Pancreas (tissue), 10 donors: ENCODE measurements at places on chromosomes 6 and 20. TPM values are rescaled to one million over a fixed set of nuclear protein-coding genes. Genes with fewer than 3 reads are reported as not detected.
A peak's percentile ranks its signal among the peaks of the same experiment; 100 is the strongest.

DNA sequence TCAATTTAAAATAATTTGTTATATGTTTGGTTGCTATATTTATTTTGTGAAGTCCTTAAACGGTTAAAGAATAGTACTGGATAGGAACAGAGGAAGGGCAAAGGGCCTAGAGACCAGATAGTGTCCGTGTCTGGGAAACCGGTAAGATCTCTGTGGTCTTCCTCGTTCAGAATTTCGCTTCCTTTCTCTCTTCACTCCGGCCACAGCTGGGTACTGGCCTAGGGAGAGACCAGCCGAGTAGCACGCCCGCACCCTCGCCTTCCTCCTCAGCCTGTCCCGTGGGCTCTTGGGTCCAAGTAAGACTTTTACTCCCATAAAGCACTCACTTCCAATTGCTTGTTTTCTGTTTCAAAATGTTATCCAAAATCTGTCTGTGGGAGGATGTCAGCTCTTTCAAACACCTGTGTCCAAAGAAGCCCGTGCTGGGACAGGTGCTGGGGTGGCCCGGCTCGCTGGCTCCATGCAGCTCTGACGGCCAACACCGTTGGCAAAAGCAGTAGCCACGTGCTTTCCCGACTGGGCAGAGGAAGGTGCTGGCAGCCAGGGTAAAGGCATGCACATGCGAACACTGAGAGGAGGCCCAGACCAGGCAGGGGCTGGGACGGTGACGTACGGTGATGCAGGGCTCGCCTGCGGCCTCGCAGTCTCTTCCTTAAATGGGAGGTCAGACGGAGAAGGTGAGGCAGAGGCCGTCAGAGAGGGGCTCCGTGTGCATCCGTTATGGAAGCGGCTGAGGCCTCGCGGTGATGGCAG lies 112.2 kb downstream of the IRF4 start:
- H3K27me3 ChIP-seq: no peaks in the 10 kb centered on the region
- no peaks in the 10 kb centered on the region for H3K36me3 ChIP-seq
- no peak for DNase-seq
- H3K4me1 ChIP-seq: no peaks in the 10 kb centered on the region

DNA sequence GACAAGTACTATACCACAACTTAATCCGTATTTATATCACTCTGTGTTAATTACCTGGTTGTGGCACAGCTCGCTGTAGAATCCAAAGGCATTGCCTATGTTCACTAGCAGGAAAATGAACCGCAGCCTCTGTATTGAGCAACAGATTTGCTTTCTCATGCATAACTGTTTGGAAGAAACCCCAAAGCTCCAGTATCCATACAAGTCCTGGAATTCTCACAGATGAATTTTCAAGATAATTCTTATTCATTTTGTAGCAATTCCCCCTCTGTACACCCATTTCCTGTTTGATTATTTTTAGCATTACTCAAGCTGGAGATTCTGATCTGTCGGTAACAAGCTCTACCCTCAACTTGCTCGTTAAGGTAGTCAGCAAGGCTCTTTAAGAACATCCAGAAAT lies 63.5 kb downstream of the STMND1 start:
- no peak for DNase-seq
- H3K36me3 ChIP-seq: no peaks in the 10 kb centered on the region
- H3K27me3 ChIP-seq: no peaks in the 10 kb centered on the region
- no peaks in the 10 kb centered on the region for H3K4me1 ChIP-seq
- no peak overlapping the region for H3K4me3 ChIP-seq

DNA sequence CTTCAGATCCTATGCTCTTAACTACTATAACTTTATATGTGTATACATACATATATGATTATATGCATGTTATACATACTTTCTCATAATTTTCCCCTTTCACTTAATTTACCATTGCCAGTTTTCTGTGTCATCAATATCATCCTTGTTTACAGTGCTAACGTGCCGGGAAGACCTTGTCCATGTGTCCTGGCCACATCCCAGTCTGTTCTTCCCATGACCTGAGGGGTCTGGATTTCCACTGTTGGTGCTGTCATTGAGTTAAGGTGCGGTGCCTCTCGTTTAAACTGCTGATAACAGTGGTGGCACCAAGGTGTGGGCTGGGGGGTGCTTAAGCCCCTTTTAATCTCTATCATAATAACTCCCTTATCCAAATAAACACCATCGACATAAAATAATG lies 8.5 kb upstream of the SDCBP2 start:
- H3K27ac ChIP-seq: no peak overlapping the region
- H3K4me1 ChIP-seq: no peaks in the 10 kb centered on the region
- no peak for DNase-seq
- H3K27me3 ChIP-seq: no peaks in the 10 kb centered on the region
- H3K36me3 ChIP-seq: no peaks in the 10 kb centered on the region

DNA sequence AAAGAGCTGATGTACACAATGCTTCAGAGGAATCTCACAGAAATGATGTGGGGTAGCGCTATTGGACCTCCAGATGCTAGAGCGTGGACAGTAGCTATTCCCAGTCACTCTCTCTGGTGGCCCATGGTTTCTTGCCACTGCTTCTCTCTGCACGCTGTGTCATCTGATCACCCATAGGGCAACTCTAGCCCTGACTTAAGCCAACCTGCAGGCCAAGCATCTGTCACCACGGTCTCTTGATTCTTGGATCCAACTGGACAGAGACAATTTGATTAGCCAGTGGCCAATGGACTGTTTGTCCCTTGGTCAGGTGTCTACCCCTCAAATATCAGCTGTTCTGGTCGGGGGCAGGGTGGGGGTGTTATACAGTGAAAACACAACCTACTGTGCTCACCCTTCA lies 42.4 kb upstream of the TRAF3IP2 start:
- H3K4me3 ChIP-seq: no peak overlapping the region
- H3K36me3 ChIP-seq: no peaks in the 10 kb centered on the region
- no peak for DNase-seq
- H3K27ac ChIP-seq: no peak overlapping the region

DNA sequence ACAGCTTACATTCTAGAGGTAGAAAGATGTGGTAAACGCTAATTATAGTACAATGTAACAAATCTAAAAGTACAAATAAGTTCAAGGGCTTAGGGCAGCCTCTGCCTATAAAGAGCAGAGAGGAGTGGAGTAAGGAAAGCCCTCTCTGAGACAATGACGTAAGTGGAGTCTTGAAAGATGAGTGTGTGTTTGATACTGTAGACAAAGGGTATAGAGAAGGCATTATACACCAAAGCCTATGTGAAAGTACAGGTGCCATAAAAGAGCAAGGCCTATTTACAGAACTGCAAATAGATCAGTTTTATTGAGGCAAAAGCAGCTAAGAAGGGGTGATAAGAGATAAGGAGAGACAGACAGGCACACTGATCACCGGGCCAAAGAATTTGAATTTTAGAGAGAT lies 10.9 kb downstream of the GOPC start:
- no peak overlapping the region for H3K27ac ChIP-seq
- DNase-seq: no peak
- no peak overlapping the region for H3K4me3 ChIP-seq
- peaks cover 7% of the 10 kb centered on the region for H3K36me3 ChIP-seq
- H3K27me3 ChIP-seq: no peaks in the 10 kb centered on the region
- no peaks in the 10 kb centered on the region for H3K4me1 ChIP-seq

GRCh38 chr6:136438441-136438840 lies 111.8 kb downstream of the MAP7 start:
- H3K4me3 ChIP-seq: no peak overlapping the region
- no peak overlapping the region for H3K27ac ChIP-seq
- H3K4me1 ChIP-seq: peaks cover 41% of the 10 kb centered on the region
- H3K36me3 ChIP-seq: no peaks in the 10 kb centered on the region
- DNase-seq: no peak

DNA sequence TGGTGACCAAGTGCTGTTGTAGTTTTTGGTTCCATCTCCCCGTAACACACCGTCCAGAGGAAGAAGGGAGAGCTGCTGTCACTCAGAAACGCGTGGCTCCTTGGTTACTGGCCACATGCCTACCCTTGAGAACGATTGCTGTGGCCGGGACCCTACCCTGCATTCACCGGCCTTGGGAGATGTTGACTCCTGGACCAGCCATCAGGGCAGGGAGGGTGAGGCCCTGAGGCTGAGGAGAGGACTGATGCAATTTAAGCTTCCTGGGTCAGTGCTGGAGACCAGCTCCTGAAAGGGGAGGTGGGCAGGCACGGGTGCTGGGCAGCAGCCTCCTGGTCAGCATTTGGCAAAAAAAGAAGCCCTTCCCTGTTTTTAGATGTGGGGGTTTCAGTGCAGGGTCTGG lies 31.5 kb downstream of the ERMARD start:
- no peaks in the 10 kb centered on the region for H3K36me3 ChIP-seq
- no peaks in the 10 kb centered on the region for H3K27me3 ChIP-seq
- H3K4me1 ChIP-seq: no peaks in the 10 kb centered on the region
- H3K4me3 ChIP-seq: no peak overlapping the region
- H3K27ac ChIP-seq: no peak overlapping the region
- no peak for DNase-seq

- no peaks in the 10 kb centered on the region for H3K36me3 ChIP-seq
- H3K27me3 ChIP-seq: no peaks in the 10 kb centered on the region
- no peak overlapping the region for H3K27ac ChIP-seq
- no peak overlapping the region for H3K4me3 ChIP-seq
Observed at GRCh38 chr20:44065401-44066340, 121.3 kb downstream of the JPH2 start.

DNA sequence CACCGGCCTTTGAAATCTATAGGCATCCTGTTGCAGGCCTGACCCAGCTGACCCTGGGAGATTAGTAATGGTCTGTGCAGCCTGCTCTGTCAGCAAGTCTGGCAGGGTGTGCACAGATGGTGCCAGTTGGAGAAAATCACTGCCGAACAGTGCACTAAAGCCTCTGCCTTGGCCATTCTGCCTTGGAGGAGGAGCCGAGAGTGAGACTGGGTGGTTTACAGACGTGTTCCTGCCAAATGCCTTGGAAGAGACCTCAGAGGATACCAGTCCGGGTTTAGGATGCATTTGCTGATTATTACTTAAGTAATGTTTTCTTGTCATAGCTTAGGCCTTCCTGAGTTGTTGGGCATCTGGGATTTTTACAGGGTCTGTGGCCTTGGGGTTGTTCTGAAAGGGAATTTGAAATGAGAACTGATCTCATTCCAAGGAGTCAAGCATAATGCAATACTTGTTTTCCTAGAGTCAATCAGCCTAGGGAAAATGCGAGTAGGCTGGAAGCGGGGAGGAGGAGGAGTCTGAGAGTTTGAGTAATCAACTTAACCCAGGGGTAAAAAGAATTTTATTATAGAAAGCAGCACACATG lies 292.1 kb downstream of the SOX4 start:
- peak; percentile 18 for DNase-seq
- H3K4me3 ChIP-seq: no peak overlapping the region
- H3K27ac ChIP-seq: no peak overlapping the region

- H3K27me3 ChIP-seq: no peaks in the 10 kb centered on the region
- H3K4me3 ChIP-seq: no peak overlapping the region
- peaks cover 4% of the 10 kb centered on the region for H3K4me1 ChIP-seq
- no peak for DNase-seq
- H3K27ac ChIP-seq: no peak overlapping the region
Observed at GRCh38 chr6:87182321-87182720, 27.0 kb downstream of the ZNF292 start.

- DNase-seq: no peak
- H3K4me1 ChIP-seq: no peaks in the 10 kb centered on the region
- H3K27me3 ChIP-seq: no peaks in the 10 kb centered on the region
Observed at GRCh38 chr20:41367393-41367695, 726 bp upstream of the EMILIN3 start.

DNA sequence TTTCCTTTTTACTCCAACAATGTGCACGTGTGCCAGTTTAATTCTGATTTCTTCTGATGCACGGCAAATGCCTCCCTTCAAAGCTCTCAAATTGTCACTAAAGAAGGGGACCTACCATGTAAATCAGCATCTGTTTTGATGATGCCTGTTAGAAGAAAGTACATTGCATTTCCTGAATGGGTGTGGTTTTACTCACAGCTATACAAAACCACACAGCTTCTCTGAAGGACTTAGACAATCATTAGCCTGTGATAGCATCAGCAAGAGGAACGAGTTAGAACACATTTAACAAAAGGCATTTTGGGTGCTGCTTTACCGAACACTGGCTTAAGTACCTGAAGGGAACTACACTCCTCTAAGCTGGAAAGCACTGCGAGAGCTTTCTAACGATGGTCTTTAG lies 109.4 kb downstream of the ATXN1 start:
- no peaks in the 10 kb centered on the region for H3K4me1 ChIP-seq
- H3K27me3 ChIP-seq: no peaks in the 10 kb centered on the region
- no peak for DNase-seq
- no peaks in the 10 kb centered on the region for H3K36me3 ChIP-seq
- H3K27ac ChIP-seq: no peak overlapping the region

- H3K27me3 ChIP-seq: no peaks in the 10 kb centered on the region
- no peak for DNase-seq
- no peak overlapping the region for H3K4me3 ChIP-seq
- H3K36me3 ChIP-seq: no peaks in the 10 kb centered on the region
- H3K27ac ChIP-seq: no peak overlapping the region
Observed at GRCh38 chr20:49340161-49340966, 62.5 kb upstream of the ZNFX1 start.

- no peak overlapping the region for H3K27ac ChIP-seq
- H3K36me3 ChIP-seq: no peaks in the 10 kb centered on the region
- H3K4me1 ChIP-seq: no peaks in the 10 kb centered on the region
- H3K4me3 ChIP-seq: no peak overlapping the region
- H3K27me3 ChIP-seq: no peaks in the 10 kb centered on the region
Observed at GRCh38 chr6:128410584-128410983, 109.8 kb downstream of the PTPRK start.

DNA sequence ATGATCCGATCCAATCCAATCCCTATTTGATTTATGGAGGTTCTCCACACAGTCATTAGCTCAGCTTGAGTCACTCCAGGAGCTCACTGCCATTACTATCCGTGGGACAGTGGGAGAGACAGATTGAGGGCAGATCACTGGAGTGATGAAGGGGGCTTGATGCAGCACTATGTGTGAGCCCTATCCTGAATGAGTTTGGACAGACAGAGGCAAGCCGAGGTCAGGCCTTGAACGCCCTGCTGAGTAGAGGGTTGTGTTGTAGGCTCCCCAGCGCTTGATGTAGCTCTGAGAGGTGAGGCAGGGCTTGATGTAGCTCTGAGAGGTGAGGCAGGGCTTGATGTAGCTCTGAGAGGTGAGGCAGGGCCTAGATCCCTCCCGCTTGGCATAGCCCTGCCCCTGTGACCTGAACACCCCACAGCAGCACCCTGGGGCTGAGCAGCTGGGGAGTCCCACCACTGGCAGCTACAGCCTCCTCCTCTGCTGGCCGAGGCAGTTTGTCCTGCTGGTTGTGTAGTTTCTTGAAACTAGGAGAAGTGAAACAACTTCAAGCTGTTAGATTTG lies 58.7 kb downstream of the ZFAND3 start:
- peaks cover 23% of the 10 kb centered on the region for H3K4me1 ChIP-seq
- no peak overlapping the region for H3K27ac ChIP-seq
- no peaks in the 10 kb centered on the region for H3K36me3 ChIP-seq

The GJA10 gene
- total RNA-seq: not detected

The CALHM5 gene
- total RNA-seq: 0.06 TPM

The CCN6 gene
- not detected for total RNA-seq

The ANKRD66 gene
- not detected for total RNA-seq

The OR2H2 gene
- not detected for total RNA-seq

The CYP39A1 gene
- total RNA-seq: 2.1 TPM

The RNF182 gene
- 0.38 TPM for total RNA-seq

The SLC24A3 gene
- total RNA-seq: 0.28 TPM

The TTBK1 gene
- 0.13 TPM for total RNA-seq

The EPPIN gene
- not detected for total RNA-seq
